Activated T-helper 17 cell treated with anti-CD3 and anti-CD28 coated beads, Interleukin-2, amount 50 U/mL, for 72 hours (primary cell): ENCODE measurements at places on chromosomes 1 and 21.

DNA sequence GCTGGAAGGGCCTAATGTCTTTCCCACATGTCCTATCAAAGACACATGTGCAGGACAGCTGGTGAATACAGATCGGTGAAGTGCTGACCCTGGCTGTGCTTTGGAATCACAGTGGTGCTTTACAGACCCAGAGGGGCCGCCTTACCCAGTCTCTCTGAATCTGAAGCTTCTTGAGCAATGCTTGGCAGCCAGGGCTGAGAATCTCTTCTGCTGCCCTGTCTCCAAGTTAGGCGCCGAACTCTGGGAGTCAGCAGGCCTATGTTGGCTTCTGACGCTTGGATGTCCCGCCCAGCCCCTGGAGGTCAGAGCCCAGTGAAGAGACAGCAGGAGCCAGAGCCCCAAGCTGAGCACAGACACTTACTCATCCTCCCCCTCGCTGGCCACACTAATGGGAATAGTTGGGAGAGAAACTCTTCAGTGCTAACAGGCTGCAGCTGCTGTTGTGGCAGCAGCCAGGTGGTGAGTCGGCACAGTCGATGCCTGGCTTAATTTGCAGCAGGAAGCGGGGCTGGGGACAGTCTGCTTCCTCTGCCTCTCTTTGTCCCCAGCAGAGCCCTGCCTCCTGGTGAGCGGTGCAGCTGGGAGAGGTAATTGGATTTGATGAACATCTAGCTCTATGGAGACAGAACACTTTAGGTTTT lies 68.1 kb downstream of the URB2 start:
- no peak for ATAC-seq

DNA sequence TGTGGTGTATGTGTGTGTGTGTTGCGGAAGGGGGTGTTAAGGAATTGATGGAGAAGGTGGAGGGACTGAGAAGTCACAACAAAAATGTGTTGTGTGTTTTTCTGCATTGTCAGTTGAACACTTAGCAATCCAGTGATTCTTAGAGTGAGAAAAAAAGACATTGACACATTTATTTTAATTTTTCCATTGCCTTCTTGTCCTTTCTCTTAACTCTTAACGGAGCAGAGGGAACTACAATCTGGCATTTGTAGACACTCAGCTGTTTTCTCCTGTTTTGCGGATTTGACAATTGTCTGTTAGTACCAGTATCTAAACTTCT lies 725 bp downstream of the C1orf53 start:
- ATAC-seq = peak; percentile 28

DNA sequence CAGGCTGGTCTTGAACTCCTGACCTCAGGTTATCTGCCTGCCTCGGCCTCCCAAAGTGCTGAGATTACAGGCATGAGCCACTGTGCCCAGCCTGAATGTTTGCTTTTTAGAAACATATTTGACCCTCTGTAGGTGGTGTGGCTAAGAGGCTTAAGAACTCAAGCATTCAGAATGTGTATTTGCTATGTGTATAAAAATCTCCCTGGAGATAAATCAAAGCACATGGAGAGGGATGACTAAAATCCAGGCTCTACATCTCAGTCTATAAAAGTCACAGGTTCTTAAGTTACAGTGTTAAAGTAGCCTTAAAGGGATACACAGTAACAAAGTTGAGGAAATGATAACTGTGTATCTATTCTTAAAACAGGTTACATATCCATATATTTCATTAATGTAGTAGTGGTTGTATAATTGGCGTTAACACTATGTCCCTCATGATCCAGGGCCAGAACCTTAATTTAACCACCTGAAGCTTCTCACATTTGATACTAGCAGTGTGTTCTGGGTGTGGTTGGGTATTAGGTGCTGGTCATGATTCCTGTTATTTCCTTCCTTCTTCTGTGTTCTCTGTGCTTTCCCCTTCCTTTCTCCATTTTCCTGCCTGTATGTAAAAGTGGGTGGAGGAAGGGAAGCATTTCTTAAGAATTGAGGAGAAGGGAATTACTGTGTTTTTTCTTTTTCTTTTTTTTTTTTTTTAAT lies 16.2 kb downstream of the GIPC2 start:
- no peak for ATAC-seq

- peak; percentile 21 for ATAC-seq
These were observed 705 bp downstream of the UROD start for GRCh38 chr1:45012639-45013278.

GRCh38 chr1:157170677-157171515 lies 32.7 kb upstream of the ETV3 start:
- ATAC-seq = no peak

DNA sequence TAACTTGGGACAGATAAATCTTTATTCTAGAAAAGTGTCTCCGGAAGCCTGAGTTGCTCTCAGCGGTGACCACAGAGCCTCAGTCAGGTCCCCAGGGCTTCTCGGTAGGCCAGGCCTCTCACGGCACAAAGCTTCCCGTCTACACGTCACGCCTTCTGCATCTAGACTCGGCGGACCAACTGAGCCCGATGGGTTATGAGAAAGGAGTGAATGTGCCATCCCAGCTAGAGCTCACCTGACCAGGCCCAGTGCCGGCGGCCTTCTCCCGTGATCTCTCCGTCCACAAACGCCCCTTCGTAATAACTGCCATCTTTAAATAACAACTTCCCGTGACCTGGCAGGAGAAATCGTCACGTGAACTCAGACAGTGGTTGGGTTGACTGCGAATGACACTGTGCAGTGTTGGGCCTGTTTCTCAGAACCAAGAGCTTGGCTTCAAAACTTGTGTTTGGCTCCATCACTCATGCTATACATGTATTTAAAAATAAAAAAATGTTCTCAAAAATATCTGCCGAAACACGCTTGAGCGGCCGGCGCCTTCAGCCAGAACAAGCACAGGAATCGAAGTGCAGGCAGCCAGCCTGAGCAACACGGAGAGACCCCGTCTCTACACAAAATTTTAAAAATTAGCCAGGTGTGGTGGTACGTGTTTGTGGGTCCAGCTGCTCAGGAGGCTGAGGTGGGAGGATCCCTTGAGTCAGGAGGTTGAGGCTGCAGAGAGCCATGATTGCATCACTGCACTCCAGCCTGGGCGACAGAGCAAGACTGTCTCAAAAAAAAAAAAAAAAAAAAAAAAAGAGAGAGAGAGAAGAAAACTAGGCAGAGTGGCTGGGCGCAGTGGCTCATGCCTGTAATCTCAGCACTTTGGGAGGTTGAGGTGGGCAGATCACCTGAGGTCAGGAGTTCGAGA lies 3.1 kb downstream of the MORN1 start:
- ATAC-seq = no peak

GRCh38 chr21:37000381-37000780 lies 6.1 kb upstream of the RIPPLY3 start:
- no peak for ATAC-seq

GRCh38 chr1:10516925-10517676 lies 42.4 kb downstream of the PEX14 start:
- no peak for ATAC-seq

GRCh38 chr1:212928323-212929291 lies 21.7 kb upstream of the VASH2 start:
- ATAC-seq = no peak

DNA sequence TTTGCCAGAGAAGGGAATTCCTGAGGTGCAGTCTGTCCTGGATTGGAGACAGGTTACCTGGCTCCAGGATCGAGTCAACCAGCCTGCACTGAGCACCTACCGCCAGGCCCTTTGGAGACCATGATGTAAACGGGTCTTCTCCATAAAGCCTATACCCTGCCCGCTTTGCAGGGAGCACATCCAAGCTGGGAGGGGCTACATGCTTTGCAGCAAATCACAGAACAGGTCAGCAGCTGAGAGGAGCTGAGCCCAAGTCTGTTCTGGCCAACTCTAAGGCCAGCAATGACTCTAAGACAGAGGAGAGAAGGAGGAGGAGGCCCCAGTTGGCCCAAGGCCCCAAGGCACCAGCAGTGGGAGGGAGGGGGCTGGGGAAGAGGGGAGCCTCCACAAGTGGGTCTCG lies 15.5 kb upstream of the RSPO1 start:
- no peak for ATAC-seq

DNA sequence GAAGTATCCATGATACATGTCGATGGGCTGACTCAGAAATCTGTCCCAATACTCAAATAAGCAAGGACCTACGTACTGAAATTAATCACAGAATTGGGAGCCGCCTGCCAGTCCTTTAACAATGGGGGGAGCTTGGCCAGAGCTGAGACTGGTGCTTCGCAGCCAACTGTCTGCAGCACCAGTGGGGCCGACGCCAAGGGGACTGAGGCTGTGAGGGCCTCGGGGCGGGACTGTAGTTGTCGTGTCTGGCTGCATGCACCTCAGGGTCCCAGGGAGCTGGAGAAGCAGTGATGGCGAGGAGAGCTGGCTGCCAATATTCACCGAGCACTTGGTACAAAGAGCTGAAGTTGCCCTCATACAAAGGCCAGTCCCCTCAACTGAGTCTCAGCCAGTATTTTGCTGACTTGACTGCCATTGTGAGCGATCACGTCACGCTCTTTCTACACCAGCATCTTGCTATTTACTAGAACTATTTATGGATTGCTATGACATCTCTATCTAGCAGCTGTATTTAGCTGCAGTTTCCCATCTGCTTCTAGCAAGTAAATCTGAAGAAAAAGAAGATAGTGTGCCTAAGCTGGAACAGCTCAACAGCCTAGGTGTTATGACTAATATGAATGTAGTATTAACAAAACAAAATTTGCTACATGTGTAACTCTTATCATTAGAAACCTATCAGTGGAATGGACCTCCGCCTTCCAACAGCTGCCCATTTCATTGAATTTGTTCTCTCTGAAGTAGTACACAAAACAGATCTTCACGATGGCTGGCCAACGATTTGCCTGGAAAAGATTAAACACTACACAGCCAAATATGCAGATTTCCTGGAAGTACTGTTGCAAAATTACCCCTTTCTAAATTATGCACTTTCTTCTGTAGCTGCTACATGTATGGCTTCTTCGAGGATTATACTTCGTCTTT lies 29.1 kb downstream of the EVI5 start:
- no peak for ATAC-seq

GRCh38 chr1:109802136-109802900 lies 38.6 kb upstream of the EPS8L3 start:
- peak; percentile 65 for ATAC-seq

DNA sequence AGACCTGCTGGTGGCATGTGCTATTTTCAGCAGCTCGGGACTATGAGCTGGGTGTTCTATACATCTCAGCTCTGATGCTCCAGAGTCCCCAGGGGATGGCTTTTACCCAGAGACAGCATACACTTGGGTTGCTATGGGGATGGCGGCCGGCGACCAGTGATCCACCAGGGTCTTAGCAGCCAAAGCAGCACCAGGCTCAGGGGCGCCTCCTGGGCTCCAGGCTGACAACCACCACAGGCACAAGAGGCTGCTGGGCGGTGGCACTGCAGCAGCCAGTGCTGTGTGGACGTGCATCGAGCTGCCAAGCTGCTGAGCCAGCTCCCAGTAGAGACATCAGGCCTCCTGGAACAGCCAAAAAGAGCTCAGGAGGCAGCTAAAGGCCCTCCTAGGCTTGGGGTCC lies 37.6 kb upstream of the CLSTN1 start:
- no peak for ATAC-seq

DNA sequence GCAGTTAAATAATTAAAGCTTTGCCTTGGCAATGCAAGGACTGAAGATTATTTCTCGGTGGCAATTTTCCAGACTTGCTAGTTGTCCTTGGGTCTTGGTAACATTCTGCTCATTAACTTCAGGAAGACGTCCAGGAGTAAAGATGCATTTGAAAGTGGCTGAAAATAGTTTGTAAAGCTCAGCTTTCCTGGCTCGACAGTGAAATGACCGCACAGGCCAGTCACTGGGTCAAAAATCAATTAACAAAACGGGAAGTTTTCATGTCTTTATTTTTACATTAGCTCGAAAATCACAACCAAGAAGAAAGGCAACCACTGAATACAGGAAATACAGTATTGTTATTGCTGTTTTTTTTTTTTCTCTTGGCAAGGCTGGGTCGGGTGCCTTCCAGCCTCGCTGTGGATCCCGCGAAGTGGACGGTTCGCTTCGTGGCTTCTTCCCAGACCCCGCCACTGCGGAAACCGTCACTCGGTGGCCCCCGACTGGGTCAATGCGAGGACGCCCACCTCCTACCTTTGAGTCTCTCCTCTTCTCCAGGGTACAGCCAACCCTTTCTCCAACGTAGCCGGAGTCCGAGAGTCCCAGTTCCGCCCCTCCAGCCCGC lies 479 bp upstream of the SNX7 start:
- no peak for ATAC-seq

DNA sequence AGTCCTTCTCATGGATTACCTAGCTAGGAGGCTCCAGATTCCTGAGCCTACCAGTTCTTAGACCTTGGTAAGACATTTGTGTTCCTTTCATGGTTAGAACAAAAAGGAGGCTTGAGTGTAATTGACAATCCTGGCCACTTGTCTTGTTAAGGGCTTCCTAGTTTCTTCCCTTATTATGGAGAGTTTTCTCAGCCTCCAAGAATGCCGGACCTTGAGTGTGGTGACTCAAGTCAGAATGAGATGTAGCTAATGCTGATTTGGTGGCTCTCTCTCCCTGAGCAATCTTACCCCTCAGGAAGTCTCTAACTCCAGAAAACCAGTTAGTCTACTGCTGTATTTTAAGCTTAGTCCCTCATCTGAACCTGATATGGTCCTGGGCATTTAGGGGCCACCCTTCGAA lies 14.3 kb downstream of the CHI3L2 start:
- ATAC-seq = no peak

DNA sequence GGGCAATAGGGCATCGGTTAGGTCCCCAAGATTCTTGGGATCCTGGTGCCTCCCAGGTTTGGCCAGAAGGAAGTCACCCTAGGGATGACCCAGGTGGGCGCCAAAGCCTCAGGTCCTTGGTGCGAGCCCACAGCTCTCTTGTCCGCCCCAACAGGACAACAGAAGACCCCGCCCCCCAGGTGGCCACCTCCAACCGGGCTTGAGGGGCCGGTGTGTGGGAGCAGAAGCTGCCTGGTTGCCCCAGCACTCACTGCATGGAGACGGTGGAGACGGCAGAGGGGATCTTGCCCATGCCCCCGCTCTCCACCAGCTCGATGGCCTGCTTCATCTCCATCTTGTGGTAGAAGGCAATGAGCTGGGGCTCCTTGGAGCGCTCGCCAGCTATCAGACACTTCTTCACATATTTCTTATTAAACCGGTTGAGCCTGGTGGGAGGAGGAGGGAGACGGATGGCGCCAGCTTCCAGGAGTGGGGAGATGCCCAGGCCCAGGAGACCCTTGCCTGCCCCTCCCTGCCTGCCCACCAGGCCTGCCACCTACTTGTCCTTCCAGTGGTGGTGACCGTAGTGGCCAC lies 52.7 kb downstream of the SLC9A1 start:
- no peak for ATAC-seq

GRCh38 chr1:197919346-197920066 lies 2.3 kb downstream of the LHX9 start:
- no peak for ATAC-seq

DNA sequence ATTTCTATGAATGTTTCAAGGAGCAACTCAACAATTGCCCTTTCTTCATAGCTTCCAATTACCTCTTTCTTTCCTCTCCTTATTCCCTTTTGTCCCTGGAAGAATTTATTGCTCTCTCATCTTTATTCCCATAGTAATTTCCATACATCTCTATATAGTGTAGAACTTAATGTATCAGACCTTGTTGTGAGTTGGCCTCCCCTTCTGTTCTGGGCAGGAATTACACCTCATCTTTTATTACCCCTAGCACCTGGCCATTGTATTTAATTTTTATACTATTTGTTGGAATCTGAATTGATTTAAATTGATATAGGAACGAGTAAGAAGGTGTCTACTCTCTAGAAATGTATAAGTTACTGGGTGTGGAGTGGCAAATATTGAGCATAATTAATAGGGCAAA lies 114.5 kb downstream of the CACHD1 start:
- ATAC-seq = no peak

GRCh38 chr21:31937303-31937702 lies 64.5 kb downstream of the HUNK start:
- no peak for ATAC-seq
